Caki2 (cell line): ENCODE measurements at places on chromosomes 12 and 14.

DNA sequence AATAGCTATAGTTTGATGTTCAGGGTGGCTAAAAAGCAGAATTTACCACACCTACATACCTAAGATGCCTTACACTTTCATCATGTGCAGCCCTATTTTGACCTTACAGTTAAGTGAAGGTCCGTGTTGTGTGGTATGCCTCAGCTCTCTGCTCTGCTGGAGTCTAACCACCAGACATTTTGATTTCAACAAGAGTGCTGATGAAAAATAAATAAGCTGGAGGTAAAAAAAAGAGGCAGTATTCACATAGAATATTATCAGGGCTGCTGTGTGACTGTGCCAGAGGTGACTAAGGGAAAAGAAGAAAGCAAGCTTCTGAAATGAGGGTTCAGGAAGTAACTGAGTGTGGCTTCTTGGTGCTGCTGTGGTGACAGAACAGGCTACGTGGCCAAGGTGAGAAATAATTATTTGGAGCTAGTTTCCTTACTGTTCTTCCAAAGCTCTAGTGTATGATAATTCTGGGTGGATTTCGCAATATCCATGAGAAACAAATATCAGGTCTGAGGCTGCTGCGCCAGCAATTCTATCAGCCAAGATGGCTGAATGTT is 188.8 kb downstream of the STXBP6 start:
- peak; percentile 87 for DNase-seq

GRCh38 chr12:123607756-123608155 is 5.9 kb downstream of the DDX55 start:
- no peak for DNase-seq

DNA sequence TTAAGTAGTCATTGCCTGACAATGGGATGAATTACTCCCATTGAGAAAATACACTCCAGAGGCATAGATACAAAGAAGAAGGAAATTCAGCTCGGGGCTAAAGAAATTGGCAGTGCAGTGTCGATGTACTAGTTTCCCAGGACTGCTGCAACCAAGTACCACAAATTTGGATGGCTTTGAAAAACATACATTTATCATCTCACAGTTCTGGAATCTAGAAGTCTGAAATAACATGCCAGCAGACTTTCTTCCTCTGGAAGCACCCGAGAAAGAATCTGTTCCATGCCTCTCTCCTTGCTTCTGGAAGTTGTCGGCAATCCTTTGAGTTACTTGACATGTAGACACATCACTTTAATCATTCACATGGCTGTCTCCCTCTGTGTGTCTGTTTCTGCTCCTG is 101.9 kb downstream of the TMTC3 start:
- no peak for DNase-seq

GRCh38 chr14:62269204-62269603 is 507.0 kb downstream of the SNAPC1 start:
- DNase-seq: no peak

GRCh38 chr12:105454688-105455087 is 124.2 kb downstream of the C12orf75 start:
- no peak for DNase-seq

- DNase-seq: no peak
Observed at GRCh38 chr12:54565310-54565985, 16.0 kb downstream of the PDE1B start.

GRCh38 chr12:105092336-105092735 is 8.1 kb upstream of the ALDH1L2 start:
- DNase-seq: no peak

- DNase-seq: no peak
Observed at GRCh38 chr14:88614218-88614907, 51.5 kb downstream of the ZC3H14 start.

DNA sequence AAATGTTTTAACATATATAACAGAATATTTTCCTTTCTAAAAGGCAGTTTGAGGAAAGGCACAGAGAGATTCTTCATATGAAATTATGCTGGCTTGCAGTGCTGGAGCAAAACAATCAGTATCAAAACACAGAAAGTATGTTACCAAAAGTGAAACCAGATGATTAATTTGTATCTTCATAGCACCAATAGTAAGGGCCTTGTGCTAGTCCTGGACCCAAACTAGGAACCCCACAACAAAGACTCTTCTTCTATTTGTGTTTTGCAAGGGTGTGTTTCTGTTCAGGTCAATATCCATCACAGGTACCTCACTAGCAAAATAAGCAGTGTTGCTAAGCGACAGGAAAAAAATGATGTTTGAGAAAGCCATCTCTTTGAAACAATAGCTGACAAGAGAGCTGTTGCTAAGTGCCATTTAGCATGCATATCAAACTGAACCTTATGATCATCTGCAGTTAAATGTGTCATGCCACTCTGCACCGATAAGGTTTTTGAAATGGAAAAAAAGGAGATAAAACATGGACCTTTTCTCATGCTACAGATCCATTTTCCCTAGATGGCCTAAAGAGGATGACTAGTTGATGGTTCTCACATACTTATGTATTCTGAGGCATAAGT is 196.2 kb upstream of the ALG10 start:
- DNase-seq: no peak

- no peak for DNase-seq
Observed at GRCh38 chr14:104602315-104602932, 2.1 kb downstream of the TMEM179 start.

GRCh38 chr14:77985211-77985615 is 185.0 kb upstream of the NRXN3 start:
- DNase-seq: no peak

GRCh38 chr12:100967189-100967588 is 172.6 kb downstream of the ANO4 start:
- DNase-seq: no peak

DNA sequence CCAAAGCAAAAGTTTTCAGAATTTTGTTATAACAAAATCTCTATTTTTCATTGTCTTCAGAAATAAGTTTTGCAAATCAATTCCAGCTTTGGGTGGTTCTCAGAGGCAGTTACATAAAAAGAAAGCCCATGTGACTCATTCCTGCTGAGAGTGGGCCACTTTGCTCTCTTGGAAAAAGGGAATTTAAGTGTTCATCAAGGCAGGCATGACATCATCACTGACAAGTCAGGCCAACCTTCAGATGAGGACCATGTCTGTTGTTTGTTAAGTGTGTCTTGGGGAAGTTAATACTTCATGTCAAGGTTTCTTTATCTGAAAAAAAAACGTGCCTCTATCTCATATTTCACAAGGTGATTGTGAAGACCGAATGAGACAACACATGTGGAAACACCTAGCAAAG is 519.8 kb upstream of the TMPO start:
- no peak for DNase-seq

DNA sequence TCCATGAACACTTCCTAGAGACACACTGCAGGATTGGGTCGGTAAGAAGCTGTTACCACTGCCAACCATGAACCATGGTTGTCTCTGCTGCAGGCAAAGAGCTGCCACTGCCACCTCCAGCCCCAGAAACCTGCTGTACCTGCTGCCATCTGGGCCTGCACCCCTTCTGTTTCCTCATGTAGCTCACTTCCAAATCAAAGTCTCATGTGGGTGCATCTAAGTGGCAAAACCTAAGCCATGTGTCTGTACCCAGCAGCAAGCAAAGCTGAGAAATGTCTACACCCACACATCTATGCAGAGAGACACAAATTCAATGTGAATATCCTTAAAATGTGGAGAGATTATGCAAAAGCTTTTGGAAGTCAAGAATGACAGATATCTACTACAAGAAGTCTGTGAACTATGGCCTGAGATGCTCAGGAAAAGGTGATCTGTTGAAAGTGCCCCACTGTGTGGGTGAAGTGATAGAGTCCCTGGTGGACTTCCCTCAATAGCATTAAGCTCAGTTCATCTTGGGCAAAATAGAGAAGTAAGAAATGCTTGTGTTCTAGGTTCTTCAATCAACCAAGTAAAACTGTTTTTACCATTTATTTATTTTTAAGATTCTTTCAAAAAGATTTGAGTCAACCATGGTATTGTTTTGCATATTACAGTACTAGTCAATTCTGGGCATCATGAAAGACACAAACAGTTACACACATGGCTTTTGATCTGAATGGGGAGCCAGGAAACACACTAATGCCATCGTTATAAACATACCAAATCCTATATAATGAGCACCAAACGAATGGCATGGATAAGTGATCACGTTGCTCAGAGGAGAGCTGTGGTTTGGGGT is 64.4 kb downstream of the FOS start:
- no peak for DNase-seq

- peak; percentile 55 for DNase-seq
Observed at GRCh38 chr12:66688846-66689439, 10.1 kb upstream of the GRIP1 start.

DNA sequence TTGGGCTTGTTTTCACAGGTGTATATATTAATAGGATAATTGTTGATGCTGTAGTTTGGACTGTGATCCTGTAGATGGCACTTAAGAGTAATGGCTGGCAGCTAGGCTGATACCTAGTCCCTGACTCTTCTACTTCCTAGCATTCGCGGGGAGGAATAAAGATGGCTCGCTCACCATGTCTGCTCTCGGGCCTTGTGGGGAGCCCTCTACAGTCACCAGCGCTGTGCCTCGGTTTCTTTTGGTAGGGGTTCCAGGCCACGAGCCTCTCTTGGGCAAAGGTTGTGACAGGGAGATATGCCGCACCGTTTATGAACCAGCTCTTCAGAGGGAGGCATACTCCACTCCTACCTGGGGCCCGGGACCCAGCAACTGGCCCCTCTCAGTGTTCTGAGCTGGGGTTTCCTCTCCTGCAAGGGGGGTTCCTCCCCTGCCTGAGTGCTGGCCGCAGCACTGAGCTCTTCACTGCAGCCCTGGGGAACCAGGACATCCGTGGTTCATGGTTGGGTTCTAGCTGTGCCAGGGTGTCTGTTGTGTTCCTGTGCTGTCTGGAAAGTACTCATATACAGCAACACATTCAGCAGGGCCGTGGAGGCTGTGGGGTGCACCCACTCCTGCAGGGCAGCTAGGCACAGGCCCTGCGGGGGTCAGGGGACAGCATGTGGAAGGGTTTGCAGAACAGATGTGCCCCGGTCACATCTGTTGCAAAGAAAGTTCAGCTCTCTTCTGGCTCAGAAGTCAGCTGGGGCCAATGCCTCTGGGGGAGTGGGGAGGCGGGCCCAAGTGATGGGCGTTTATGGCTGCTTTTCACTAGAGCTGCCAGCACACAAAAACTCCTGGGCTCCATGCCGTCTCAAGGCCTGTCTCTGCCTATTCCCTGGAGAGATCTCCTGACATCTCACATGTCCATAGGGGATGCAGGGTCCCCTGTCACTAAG is 147.9 kb downstream of the PPFIA2 start:
- peak; percentile 50 for DNase-seq

DNA sequence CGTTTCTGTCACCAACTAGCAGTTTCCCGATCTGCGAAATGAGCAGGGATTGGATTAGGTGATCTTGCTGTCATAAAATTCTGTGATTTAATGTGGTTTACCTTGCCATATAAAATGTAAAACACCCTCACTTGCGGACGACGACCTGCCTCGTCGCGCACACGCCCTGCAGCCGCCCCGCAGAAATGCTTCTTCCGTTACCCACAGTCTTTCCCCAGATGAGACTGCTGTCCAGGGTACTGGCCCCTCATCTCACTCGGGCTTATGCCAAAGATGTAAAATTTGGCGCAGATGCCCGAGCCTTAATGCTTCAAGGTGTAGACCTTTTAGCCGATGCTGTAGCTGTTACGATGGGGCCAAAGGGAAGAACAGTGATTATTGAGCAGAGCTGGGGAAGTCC is 17.7 kb upstream of the FOXJ2 start:
- no peak for DNase-seq

DNA sequence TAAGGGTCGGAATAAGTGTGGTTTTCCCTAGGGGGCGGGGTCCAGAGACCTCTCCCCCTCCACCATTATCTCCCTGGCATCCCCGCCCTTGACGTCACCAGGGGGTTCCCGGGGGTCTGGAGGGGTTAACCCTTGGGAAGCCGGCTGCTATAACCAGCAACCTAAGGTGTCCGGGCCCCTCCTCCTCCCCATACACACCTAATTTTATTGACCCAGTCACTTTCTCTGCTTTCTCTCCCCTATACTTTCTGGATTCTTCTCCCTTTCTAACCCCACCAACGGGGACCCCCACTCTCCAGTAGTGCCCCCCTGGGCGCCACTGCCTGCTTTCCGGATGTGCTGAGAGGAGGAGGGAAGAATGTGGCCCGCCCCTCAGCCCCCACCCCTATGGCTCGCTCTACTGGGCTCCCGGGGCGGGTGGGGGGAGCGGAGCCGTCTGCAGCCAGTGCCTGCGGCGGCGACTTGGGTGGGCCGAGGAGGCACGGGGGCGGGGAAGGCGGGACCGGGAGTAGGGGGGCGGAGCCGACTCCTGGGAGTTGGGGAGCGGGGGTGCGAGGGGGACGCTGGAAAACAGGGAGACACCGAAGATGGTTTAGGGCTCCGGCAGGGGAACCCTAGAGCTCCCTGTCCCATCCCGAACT is 1.8 kb downstream of the GLI1 start:
- DNase-seq: peak; percentile 63

- DNase-seq: no peak
Observed at GRCh38 chr12:58368001-58368400, 426.6 kb downstream of the ATP23 start.

- DNase-seq: no peak
Observed at GRCh38 chr14:81192594-81192993, 28.2 kb downstream of the GTF2A1 start.

DNA sequence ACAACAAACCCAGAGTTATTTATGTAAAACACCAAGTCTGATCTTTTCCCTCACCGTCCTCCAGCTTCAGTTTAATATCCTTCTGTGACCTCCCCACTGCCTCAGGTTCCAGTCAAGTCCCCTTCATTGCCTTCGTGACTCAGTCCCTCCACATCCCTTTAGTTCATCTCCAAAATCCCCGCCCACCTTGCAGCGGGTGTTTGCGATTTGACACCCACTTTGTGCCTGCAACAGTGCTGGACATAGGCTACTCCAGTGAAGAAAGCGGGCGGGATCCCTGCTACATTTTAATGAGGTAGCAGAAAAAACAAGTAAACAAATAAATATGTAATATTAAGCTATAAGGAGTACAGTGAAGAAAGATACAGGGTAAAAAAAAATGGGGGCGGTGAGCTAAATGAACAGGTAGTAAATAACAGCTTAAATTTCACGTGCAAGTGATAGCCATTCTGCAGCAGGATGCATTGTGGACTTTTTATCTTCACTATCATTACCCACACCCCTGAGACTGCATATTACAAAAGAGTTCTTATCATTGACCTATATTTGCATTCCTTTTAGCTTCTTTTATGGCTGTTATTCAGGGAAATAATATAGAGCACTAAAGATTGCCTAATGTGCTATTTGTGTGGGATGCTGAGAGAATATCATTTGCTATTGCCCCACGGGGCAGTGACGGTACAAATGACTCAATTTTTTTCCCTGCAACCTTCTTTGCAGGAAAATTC is 222.8 kb upstream of the NUDT4 start:
- no peak for DNase-seq

- no peak for DNase-seq
Observed at GRCh38 chr12:15368812-15369211, 46.5 kb downstream of the PTPRO start.

GRCh38 chr14:58476320-58476719 is 48.8 kb downstream of the KIAA0586 start:
- no peak for DNase-seq

GRCh38 chr14:100078997-100079725 is 13.9 kb downstream of the EVL start:
- DNase-seq: no peak

GRCh38 chr14:20516921-20517320 is 11.6 kb downstream of the RNASE10 start:
- DNase-seq: no peak

- DNase-seq: peak; percentile 95
Observed at GRCh38 chr12:47080725-47081502, 1.2 kb upstream of the AMIGO2 start.

GRCh38 chr14:33567023-33567728 is 383.7 kb downstream of the EGLN3 start:
- no peak for DNase-seq

GRCh38 chr14:49583629-49584028 is 2.6 kb downstream of the RPS29 start:
- no peak for DNase-seq

GRCh38 chr14:92905667-92906066 is 17.3 kb upstream of the CHGA start:
- DNase-seq: no peak
